ENCODE measurements at places on chromosomes 1 and 21. TPM values are rescaled to one million over a fixed set of nuclear protein-coding genes. Genes with fewer than 3 reads are reported as not detected.

The ZBTB8A gene
- total RNA-seq, result 4.1 TPM

The KRTAP12-2 gene
- total RNA-seq, result not detected

The ANGPTL7 gene
- 0.08 TPM for total RNA-seq

The LRRC7 gene
- not detected for total RNA-seq

The GJA5 gene
- total RNA-seq, result 0.55 TPM

The UQCRHL gene
- total RNA-seq, result 2.0 TPM

The SH3BP5L gene
- 18.4 TPM for total RNA-seq

The CDA gene
- 24.3 TPM for total RNA-seq

The HCRTR1 gene
- not detected for total RNA-seq

The P3H1 gene
- total RNA-seq, result 42.9 TPM

The FMO5 gene
- total RNA-seq, result 0.39 TPM

The C1orf87 gene
- total RNA-seq, result 0.94 TPM

The TCP10L gene
- not detected for total RNA-seq

The RHD gene
- not detected for total RNA-seq

The FCGR2B gene
- not detected for total RNA-seq

The ZBTB7B gene
- 32.5 TPM for total RNA-seq

The GSTM5 gene
- total RNA-seq, result not detected

The SLAMF8 gene
- total RNA-seq, result 0.72 TPM

The TMEM269 gene
- not detected for total RNA-seq

The S1PR1 gene
- 2.8 TPM for total RNA-seq

The SYCP1 gene
- not detected for total RNA-seq

The VSIG8 gene
- not detected for total RNA-seq

The CFHR4 gene
- total RNA-seq, result not detected

The VWA5B1 gene
- not detected for total RNA-seq

The GPR25 gene
- total RNA-seq, result not detected

The MATN1 gene
- not detected for total RNA-seq

The LEPR gene
- 5.9 TPM for total RNA-seq

The TMEM59 gene
- total RNA-seq, result 119 TPM

The NSL1 gene
- total RNA-seq, result 15.5 TPM

The KCNH1 gene
- not detected for total RNA-seq

The FYB2 gene
- not detected for total RNA-seq

The C1orf167 gene
- total RNA-seq, result not detected

The FTCD gene
- not detected for total RNA-seq

The HS2ST1 gene
- 12.2 TPM for total RNA-seq

The FCGR1A gene
- not detected for total RNA-seq

The RAVER2 gene
- 5.9 TPM for total RNA-seq

The DCST1 gene
- total RNA-seq, result not detected

The PBX1 gene
- total RNA-seq, result 0.86 TPM

The HNRNPCL2 gene
- not detected for total RNA-seq

The KRTAP19-1 gene
- not detected for total RNA-seq

The CENPF gene
- total RNA-seq, result 37.5 TPM

The NAV1 gene
- total RNA-seq, result 40.2 TPM

The C1orf21 gene
- total RNA-seq, result 24.6 TPM

Data from hair follicular keratinocyte (primary cell).